Smooth muscle cell of the umbilical artery (primary cell): ENCODE measurements at places on chromosomes 6 and 20. TPM values are rescaled to one million over a fixed set of nuclear protein-coding genes. Genes with fewer than 3 reads are reported as not detected.

The ATAT1 gene
- 4.8 and 5.6 TPM in 2 replicates for total RNA-seq

The VIP gene
- not detected in 2 replicates for total RNA-seq

The TDRD6 gene
- under 0.01 and 0.05 TPM in 2 replicates for total RNA-seq

The CCR6 gene
- not detected in 2 replicates for total RNA-seq

The KCNK16 gene
- total RNA-seq = not detected in 2 replicates

The ACSS1 gene
- 0.89 and 2.8 TPM in 2 replicates for total RNA-seq

The SPATS1 gene
- not detected in 2 replicates for total RNA-seq

The DDO gene
- under 0.01 and 0.23 TPM in 2 replicates for total RNA-seq

The OR2B6 gene
- not detected in 2 replicates for total RNA-seq

The CDH4 gene
- total RNA-seq = 1.8 and 4.1 TPM in 2 replicates

The TNF gene
- under 0.01 TPM in 1 of 2 replicates, not detected in the other for total RNA-seq
